Fibroblast of skin of right quadriceps (primary cell): ENCODE measurements at places on chromosomes 3 and 15.

DNA sequence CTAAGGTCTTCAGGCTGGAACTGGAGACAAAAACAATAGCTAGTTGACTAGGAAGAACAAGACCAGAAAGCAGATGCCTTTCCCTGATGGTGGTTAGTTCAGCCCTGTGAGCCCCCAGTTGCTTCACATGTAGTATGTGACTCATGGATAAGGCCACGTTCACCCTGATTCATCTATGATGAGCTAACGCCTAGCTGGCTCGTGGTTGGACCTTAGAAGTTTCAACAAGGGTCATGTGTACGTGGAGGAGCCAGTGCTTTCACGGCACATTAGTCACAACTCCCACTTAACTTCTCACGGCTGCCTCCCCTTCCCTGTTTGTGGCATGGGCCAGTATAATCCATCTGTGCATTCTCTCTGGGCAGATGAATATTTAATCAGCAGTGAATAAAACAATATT is 20.6 kb downstream of the COL8A1 start:
- peak; percentile 98 for DNase-seq

DNA sequence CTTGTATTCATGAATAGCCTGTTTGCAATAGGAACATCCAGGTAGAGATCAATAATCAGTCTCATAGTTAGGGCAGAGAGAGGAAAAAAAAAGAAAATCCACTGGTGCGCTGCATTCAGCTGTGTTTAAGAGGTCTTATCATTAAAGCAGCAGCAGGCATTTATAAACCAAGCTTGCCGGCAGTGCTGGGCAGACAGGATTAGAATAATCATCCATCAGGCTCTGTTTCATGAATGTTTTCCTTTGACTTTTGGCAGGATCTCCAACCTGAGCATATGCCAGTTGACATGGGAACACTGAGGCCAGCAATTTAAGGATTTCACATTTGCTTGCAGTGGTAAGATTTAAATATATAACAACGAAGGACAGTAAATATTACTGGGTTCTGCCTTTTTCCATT is 305.2 kb upstream of the SEMA6D start:
- DNase-seq, result no peak

GRCh38 chr15:32730677-32731654 is 13.2 kb downstream of the GREM1 start:
- peak; percentile 58 for DNase-seq

GRCh38 chr3:53324105-53324504 is 23.2 kb downstream of the DCP1A start:
- no peak for DNase-seq

GRCh38 chr3:87307805-87308204 is 31.4 kb upstream of the POU1F1 start:
- no peak for DNase-seq

- peak; percentile 55 for DNase-seq
These were observed 1.1 kb downstream of the PDIA5 start for GRCh38 chr3:123067689-123068600.

DNA sequence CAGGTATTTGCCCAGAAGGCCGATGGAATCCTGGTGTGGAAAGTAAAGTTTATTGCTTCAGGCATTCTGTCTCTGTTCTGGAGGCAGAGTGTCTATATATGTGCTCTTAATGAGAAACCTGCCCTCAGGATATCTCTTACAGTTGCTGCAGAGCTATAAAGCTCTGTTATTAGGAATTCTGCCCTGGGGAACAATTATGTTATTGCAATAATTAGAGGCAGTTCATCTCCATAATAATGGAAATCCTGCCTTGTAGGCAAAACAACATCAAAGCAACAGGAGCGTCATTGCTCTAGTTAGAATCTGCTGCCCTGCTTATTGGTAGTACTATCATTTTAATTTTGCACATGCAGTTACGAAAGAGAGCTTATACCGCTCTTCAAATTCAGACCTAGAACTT is 175.6 kb downstream of the IL5RA start:
- DNase-seq, result no peak

GRCh38 chr3:112948346-112948838 is 26.5 kb downstream of the CD200R1 start:
- DNase-seq, result no peak
